ENCODE measurements at places on chromosomes 4 and X.

- DNase-seq, result no peak
Observed at GRCh38 chrX:111823703-111824102, 52.3 kb upstream of the TRPC5OS start.

- no peak for DNase-seq
Observed at GRCh38 chr4:152880263-152880662, 55.9 kb upstream of the FHDC1 start.

DNA sequence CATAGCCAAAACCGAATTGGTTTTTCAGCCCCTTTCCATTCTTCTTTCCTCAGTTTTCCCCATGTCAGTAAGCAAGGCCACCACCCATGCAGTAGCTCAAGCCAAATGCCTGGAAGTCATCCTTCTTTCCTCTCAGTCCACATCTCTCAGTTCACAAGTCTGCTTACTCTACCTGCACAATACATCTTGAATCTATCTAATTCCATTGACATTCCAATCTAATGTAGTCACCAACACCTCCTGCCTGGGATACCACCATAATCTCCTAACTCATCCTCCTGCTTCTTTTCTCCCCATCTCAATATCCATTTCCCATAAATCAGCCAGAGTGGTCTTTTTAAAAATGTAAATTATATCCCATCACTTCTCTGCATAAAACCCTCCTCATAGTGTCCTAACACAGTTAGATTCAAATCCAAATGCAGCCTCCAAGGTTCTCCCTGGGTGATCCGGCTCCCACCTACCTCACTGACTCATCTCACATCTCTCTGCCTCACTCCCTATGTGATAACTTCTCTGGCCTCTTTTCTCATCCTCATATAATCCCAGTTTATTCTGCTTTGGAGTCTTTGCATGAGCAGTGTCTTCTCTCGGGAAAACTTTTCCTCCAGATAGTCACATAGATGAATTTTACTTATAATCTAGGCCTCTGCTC, 26.9 kb downstream of the KCNIP4 start:
- DNase-seq, result no peak

GRCh38 chr4:81724925-81725329, 253.2 kb upstream of the RASGEF1B start:
- no peak for DNase-seq

GRCh38 chr4:42995343-42995944, 102.9 kb downstream of the GRXCR1 start:
- peak; percentile 22 for DNase-seq

- no peak for DNase-seq
Observed at GRCh38 chrX:71536285-71536684, 3.4 kb downstream of the OGT start.

GRCh38 chr4:133524369-133524768, 375.3 kb downstream of the PCDH10 start:
- DNase-seq, result no peak

- DNase-seq, result no peak
Observed at GRCh38 chr4:123034023-123034422, 111.6 kb upstream of the NUDT6 start.

DNA sequence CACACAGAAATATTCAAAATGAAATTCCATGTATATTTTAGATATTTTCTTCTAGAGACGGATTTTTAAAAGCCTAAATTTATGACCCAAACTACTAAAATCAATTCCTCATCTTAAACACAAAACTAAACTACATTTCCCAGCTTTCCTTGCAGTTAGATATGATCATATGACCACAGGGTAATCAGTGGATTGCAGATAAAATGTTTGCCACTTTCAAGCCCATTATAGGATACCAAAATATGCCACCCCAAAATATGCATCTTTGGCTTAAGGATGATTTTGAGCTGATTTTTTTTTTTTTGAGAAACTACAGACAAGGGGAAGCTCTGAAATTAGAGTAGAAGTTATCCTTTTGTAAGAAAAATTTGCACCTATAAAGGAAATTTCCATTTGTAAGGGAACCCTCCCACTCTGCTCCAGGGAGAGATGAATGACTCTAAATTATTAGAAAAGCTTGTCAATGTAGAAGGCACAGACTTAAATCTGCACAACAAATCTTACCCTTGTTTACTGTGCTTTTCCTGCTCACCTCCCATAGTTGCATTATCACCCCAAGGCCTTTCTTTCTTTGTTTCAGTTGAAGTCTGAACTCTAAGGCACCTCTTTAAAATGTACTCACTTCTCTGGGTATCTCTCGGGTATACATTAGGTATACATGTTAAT, 503.0 kb downstream of the PDHA2 start:
- no peak for DNase-seq
